GM12864 (cell line): ENCODE measurements at places on chromosomes 5 and 9.
A peak's percentile ranks its signal among the peaks of the same experiment; 100 is the strongest.

GRCh38 chr5:164237486-164237885 is 732.1 kb downstream of the MAT2B start:
- no peak for DNase-seq

DNA sequence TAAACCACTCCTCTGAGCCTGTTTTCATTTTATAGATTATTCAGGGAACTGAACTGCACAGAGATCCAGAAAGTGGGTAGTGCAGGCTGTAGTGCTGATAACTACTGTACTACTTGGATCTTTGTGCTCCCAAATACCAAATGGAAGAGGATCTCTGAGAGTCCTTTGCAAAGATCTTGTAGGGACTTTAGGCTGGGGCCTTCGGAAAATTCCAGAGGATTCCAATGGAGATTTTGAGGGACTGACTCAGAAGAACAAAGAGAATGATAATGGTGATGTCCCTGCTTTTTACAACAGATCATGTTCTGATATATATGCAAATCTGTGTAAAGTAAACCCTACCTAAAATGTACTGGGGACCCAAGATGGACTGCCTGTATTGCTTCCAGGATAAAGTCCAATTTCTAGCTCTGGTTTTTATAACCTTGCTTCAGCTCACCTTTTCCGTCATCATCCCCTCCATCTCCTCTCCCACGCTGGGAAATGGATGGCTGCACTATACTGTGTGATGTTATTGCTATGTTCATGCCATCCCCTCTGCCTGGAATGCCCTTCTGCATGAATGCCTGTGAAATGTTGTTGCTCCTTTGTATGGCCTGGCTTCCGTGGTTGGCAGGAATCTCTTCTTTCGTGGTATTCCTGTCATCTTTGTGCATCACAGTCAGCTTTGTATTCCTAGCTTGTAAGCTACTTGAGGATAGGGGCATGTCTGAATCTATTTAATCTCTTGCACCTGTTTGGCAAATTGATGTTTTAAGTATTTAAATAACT is 9.7 kb upstream of the PSMD5 start:
- DNase-seq = no peak

- no peak for DNase-seq
Observed at GRCh38 chr5:79032782-79033181, 36.7 kb downstream of the DMGDH start.

- DNase-seq = no peak
Observed at GRCh38 chr9:36078051-36078450, 41.3 kb downstream of the RECK start.

GRCh38 chr5:151480384-151481293 is 33.2 kb downstream of the SLC36A1 start:
- no peak for DNase-seq

GRCh38 chr5:173334808-173335207 is 6.6 kb upstream of the STC2 start:
- DNase-seq = no peak

GRCh38 chr9:105993116-105993854 is 298.9 kb downstream of the TMEM38B start:
- DNase-seq = no peak

GRCh38 chr5:40227931-40228330 is 451.8 kb upstream of the PTGER4 start:
- no peak for DNase-seq

GRCh38 chr5:143311428-143311827 is 92.1 kb downstream of the NR3C1 start:
- no peak for DNase-seq

- DNase-seq = no peak
Observed at GRCh38 chr9:96668868-96669534, 13.9 kb upstream of the PRXL2C start.

- DNase-seq = no peak
Observed at GRCh38 chr9:124828489-124829333, 24.5 kb upstream of the WDR38 start.

DNA sequence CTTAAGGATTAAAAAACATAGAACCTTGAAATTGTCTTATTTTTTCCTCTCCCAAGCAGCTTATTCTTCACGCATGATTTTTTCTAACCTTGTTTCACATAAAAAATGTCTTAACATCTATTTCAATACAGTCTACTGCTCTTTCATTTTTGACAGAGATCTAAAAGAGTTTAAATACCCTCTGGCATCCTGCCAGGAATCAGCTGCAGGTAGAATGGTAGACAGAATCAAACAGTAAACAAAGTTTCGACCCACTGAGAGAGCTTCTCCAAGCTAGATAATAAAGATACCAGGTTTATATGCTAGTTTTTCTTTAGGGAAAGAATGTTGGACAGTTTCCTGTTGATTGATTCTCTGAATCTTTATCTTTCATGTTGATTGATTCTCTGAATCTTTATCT is 555.8 kb upstream of the CDH9 start:
- DNase-seq = no peak

DNA sequence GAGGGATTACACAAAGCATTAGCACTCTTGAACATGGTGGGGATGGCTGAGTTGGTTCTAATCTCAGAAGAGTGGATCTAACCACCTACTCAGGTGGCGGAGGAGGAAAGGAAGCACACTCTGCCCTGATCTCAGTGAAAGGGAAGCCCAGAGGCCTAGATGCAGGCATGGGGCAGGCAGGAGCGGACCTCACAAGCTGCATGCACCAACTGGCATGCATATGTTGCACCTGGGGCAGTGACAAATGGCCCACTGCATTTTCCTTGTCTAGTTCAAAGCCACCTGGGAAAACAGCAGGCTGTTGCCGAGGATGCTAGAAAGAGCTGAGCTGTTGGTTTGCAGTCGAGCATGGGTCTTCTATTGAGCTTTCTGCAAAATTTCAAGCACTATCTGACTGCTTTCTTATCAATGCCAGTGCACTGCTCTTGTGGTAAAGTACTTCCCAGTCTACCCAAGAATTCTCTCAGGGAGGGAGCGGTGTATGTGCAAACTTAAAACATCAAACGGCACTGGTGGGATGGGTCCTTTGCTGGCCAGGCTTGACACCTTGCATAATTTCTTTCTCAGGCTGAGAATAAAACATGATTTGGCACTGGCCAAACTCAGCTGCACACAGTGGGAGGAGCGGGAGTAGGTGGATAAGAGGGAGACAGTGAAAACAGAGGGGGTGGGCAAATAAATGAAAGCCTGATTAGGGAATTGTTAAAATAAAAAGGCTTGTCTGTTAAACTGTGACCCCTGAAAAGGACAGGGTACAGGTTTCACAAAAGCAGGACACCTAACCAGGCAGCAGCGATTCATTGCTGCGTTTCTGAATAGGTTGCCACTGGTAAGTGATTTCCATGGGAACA is 108.9 kb downstream of the MARCHF3 start:
- DNase-seq = no peak

GRCh38 chr5:149529463-149529862 is 21.8 kb downstream of the CSNK1A1 start:
- DNase-seq = no peak

- DNase-seq = no peak
Observed at GRCh38 chr9:105024529-105024928, 96.6 kb upstream of the ABCA1 start.

DNA sequence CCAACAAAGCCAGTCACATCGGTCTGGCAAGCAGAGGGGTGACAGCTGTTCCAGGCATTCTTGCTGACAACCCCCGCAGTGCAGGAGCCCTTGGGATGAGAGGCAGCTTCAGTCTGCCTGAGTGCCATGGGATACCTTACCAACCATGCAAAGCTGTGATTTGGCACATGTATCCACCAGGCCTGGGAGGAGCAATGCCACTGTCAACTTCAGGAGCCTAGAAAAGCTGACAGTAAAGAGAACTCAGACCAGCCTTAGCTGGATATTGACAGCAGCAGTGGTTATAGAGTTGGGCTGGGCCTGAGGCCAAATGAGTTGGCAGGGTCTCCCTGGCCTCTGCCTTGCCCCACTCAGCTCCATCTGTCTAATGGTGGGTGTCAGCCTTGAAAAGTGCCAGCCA is 10.1 kb upstream of the PLPPR1 start:
- no peak for DNase-seq

DNA sequence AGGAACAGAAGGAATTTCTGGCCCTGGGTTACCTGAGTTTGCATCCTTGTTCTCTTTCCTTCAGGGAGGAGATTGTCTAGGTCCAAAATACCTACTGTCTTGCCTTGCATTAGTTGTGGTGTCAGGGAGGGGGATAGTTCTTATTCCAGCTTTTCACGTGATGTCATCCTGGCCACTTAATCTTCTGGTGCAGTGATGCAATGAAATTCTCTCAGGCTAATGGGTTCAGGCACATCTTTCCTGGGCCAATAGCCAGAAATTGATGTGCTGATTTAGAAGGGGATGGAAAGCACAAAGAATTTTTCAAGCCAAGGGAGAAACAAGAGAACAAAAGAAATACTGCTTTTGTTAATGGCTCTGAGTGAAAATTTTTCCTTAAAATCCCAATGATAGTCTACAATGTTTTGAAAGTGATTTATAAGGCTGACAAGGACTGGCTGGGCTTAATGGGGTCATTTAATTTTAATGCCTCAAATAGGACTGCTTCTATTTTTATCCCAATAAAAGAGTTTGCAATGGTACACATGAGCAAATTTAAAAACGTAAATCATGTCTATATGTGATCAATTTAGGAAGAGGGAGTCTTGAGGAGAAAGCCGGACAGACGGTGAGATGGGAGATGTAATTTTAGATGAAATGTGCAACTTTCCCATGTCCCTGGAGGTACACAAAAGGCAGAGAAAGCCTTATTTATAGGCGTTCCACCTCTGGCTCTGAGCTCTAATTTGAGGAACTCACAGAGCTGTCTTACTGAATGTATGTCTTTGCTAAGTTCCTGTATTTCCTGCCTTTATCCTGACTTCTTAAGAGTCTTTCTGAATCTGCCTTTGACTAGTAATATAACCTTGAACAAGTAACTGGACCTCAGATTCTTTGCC is 89.3 kb upstream of the SV2C start:
- DNase-seq = no peak

GRCh38 chr5:178210073-178210535 is 5.8 kb downstream of the HNRNPAB start:
- no peak for DNase-seq

DNA sequence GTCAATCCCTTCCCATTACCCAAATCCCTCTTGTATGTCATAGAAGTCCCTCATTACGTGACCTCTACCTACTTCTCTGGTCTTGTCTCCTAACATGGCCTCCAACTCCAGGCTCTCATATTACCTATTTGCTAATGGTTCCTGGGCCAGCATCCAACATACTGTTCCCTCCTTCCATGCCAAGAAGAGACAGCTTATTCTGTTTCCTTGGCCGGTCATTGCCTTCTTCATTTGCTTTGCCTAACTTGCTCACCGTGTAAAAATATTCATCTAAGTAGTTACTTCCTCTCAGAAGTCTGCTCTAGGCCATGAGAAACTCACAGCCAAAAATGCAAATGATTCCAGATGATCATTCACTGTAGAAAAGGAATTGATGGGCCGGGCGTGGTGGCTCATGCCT is 8.9 kb upstream of the IL6ST start:
- DNase-seq = no peak

DNA sequence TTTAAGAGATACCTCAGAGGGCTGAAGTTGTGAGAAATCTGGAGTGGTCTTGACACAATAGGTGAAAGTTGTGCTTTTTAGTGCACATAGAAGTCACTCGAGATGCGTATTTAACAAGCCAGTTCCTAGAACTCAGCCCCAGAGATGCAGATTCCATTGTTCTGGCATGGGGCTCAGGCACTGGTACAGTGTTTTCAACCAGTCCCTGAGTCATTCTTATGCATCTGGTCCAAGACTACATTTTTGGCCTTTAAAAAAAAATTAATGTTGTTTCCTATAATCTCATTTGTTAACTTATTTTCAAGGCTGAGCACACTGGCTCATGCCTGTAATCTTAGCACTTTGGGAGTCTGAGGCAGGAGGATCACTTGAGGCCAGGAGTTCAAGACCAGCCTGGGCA is 29.6 kb downstream of the PTTG1 start:
- no peak for DNase-seq

- no peak for DNase-seq
Observed at GRCh38 chr5:10590226-10590999, 26.5 kb downstream of the ANKRD33B start.

DNA sequence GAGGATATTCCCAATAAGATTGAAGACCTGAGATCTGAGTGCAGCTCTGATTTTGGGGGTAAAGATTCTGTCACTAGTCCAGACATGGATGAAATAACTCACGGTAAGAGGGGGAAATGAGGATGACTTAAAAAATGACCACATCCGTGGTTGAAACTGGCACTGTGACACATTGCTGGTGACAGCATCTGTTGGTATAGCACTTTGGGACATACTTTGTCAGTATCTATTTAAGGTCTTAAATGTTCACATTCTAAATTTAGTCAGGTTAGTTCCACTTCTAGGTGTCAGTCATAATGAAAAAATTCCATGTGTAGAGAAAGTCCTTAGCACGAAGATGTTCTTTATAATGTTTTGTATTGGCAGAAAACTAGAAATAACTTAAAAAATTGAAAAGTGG is 70.9 kb downstream of the GAPVD1 start:
- peak; percentile 48 for DNase-seq

DNA sequence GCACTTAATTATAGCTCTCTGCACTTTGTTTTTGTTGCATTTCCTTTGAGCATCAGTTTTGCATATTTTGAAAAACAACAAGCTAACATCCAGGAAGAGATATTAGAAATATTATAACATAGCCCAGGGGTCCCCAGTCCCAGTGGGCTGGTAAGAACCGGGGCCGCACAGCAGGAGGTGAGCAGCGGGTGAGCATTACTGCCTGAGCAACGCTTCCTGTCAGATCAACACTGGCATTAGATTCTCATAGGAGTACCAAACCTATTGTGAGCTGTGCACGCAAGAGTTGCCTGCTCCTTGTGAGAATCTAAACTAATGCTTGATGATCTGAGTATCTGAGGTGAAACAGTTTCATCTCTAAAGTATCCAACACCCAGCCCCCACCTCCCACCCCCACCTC is 675.9 kb upstream of the ZNF608 start:
- DNase-seq = no peak

DNA sequence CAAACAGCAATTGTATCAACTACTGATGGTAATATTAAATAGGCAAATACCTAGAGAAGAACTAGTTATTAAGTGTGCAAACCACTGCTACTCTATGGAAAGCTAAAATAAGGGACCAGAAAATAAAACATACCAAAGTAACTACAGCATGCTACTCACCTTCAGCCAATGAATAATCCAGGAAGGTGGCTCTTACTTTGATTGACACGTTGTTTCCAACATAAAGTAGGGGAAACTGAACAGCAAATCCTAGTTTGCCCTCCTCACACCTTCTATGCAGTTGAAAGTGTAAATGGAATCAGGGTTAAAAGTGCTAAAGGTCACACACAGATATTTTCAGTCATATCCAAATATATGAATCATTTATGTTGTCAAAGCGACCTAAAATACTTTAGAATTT is 5.1 kb upstream of the FST start:
- DNase-seq = no peak

GRCh38 chr5:30392897-30393296 is 800.6 kb upstream of the CDH6 start:
- no peak for DNase-seq

GRCh38 chr9:132267660-132268059 is 87.1 kb downstream of the SETX start:
- DNase-seq = no peak

- no peak for DNase-seq
Observed at GRCh38 chr9:116806075-116806474, 119.0 kb downstream of the TRIM32 start.
